ENCODE measurements at places on chromosomes 5 and 9.

- DNase-seq, result no peak
Observed at GRCh38 chr5:82252744-82253143, 25.4 kb downstream of the RPS23 start.

DNA sequence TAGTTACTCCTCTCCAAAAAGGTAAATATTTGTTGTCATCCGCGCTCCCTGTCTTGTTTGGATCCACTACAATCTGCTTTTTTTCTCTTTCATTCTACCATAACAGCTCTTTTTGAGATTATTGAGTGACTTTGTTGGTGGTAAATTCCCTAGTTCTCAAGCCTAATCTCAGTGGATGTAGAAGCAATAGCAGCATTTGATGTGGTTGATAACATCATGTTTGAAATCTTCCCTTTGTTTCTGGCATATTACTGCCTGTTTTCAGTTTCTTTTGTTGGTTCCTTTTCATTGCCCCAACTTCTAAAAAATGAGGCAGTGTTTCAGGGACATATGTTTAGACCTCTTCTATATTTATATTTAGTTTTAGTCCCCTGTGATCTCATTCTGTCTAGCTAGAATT, 8.9 kb downstream of the CDC42SE2 start:
- no peak for DNase-seq

GRCh38 chr5:35202319-35203111, 27.8 kb downstream of the PRLR start:
- no peak for DNase-seq

GRCh38 chr9:69542942-69543704, 129.0 kb downstream of the APBA1 start:
- no peak for DNase-seq

DNA sequence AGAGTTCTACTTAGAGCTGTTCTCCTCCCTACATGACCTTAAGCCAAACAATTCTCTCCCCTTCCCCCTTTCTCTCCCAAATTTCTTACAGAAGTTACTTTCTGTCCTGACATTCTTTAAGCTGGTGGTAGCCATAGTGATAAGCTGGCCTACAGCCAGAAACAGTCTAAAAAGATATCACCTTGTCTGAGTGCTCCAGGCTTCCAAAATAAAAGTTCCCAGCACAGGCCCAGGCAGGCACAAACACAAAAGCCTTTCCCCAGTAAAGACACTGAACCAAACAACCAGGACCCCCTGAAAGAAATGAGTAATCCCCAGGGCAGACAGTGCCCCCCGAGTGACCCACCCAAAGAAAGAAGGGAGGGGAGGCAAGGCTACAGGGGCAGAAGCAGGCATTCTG, 19.2 kb downstream of the SIL1 start:
- DNase-seq, result no peak

DNA sequence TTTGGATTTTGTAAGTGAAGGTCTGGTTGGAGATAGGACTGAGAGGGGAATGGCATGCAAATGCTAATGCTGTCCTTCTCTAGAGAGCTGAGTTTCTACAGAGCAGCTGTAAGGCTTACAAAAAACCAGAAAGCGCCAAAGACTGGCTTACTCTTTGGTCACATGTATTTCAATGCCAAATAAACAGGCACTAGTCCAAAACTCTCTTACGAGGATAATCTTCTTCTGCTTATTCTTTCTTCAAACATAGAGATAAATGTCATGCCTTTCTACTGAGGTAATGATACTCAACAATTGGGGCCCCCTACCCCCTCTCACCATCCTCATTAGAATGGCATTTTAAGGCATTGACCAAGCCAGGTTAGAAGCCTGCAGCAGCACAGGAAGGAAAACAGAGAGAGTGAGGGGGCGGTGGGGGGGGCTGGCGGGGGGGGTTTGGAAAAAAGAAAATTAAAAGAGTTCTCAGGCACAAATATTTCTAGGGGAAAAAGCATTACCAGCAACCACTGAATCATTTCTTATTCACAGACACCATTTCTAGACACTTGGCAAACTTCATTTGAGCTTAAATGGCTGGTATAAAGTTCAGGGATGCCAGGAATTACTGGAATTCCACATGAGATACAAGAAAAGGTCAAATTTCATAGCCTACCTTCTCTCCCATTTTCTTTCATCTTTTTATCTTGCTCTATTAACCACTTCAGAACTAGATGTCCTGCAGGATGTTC, 34.0 kb downstream of the PUM3 start:
- DNase-seq, result no peak

DNA sequence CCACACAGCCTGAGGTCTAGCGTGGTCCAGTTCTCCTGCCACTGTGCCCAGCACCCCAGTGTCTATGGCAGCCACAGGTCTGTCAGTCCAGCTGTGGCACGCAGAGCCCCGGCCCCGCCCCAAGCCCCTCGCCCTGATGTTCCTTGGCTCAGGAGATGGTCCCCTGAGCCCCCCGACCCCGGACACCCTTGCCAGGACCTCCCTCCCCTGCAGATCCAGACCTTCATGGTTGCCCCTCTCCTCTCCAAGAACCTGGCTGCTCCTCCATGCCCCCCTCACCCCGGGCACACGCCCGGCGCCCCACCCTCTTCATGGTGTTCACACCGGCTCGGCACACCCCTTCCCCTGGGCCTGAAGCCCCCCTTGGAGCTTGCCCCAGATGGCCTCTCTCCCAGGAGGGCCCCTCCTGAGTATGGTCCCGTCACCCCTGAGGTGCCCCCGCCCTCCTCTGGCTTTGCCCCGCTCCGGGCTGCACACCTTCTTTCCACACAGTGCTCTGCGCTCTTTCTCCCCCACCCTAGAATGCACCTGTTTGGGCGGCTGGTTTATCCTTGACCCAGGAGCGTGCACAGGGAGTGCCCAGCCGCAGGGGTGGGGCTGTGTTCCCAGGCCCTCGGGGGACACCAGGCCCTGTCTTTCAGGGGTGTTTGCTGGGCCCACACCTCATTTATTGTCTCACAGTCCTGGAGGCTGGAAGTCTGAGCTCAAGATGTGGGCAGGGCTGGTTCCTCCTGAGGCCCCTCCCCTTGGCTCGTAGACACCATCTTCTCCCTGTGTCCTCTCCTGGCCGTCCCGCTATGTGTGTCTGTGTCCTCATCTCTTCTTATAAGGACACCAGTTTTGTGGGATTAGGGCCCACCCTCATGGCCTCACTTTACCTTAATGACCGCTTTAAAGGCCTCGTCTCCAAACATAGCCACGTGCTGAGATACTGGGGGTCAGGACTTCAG, 37.6 kb downstream of the KCNT1 start:
- DNase-seq, result no peak

GRCh38 chr9:110282018-110282738, 25.9 kb upstream of the TXN start:
- no peak for DNase-seq

GRCh38 chr5:171595401-171595800, 176.0 kb downstream of the FGF18 start:
- no peak for DNase-seq

DNA sequence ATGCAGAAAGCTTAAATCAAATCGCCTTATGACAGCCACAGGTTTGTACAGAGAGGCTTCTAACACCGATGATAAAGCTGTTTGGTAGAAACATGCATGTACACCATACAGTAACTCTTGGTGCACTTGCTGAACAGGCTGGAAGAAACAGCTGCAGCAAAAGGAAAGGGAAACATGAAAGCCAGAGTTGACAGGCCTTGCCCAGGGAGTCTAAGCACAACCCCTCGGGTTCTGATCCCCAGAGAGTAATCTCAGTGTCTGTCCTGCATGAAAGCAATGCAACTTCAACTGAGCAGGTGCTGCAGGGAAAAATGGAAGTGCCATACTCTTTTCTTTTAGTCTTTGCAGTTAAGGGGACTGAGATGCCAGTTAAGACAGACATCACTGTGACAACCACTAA, 419.9 kb downstream of the BNC2 start:
- no peak for DNase-seq

DNA sequence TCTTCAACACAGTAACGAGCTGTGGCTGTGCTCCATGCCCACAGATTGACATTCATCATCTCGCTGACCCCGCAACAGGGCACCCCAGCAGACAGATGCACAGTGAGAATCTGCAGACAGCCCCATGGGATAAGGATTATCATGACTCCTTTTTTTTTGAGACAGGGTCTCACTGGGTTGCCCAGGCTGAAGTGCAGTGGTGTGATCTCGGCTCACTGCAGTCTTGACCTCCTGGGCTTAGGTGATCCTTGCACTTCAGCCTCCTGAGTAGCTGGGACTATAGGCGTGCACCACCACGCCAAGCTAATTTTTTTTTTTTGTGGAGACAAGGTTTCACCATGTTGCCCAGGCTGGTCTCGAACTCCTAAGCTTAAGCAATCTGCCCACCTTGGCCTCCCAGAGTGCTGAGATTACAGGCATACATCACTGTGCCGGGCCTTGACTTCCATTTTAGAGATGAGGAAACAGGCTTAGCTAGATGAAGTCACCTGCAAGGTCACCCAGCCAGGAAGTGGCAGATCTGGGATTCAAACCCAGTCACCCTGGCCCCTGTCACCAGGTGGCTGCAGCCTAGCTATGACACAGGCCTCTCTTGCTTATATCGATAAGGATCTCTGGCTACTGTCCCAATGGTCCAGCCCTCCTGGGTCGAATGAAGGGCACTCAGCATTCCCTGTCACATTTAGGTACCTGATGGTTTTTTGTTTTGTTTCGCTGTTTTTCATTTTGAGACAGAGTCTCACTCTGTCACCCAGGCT, 5.1 kb downstream of the AIF1L start:
- no peak for DNase-seq

- no peak for DNase-seq
Observed at GRCh38 chr9:132135456-132135855, 26.4 kb upstream of the NTNG2 start.

- no peak for DNase-seq
Observed at GRCh38 chr5:28208356-28208755, 1170.0 kb upstream of the CDH9 start.

DNA sequence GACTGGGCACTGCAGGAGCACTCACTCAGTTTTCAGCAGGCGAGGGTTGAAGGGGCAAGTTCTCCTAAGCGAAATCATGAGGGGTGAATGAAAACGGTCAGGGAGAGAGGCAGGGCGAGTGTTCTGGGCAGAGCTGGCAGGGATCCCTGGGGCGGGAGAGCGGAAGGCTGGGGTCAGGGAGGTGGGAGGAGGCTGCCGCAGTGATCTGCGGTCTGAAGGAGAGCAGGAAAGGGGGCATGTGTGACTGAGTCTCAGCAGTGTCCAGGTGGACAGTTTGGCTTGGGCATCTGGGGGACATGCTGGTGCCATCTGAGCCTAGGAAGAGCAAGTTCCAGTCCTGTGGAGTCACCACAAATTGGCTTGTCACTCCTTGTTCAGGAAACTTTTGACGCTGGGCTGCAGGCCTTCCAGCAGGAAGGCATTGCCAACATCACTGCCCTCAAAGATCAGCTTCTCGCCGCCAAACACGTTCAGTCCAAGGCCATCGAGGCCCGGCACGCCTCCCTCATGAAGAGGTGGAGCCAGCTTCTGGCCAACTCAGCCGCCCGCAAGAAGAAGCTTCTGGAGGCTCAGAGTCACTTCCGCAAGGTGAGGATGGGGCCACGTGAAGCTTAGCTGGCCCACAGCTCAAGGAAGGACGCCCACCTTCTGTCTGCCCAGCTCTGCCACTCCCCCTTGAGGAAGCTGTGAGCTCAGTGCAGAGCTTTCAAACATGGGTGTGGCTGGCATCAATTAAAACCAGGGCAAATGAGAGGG, 31.1 kb downstream of the DYNC2I2 start:
- DNase-seq, result no peak

GRCh38 chr9:77595426-77596095, 52.6 kb downstream of the GNA14 start:
- no peak for DNase-seq

DNA sequence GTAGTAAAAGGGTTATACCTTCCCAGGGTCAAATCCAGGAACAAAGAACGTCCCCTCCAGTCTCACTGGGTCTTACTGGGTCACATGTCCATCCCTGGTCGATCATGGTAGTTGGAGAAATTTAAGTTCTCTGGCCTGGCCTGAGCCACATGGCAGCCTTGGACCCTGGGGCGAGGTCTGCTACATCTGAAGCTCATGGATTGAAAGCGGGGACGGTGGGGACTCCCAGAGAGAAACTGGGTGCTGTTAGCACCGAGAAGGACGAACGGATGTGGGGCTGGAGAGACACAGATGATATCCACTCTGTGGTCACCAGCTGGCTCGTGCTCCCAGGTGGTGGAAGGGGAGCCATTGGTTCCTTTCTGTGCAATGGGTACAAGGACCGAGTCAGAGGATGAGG, 46.9 kb downstream of the TSPAN17 start:
- no peak for DNase-seq

DNA sequence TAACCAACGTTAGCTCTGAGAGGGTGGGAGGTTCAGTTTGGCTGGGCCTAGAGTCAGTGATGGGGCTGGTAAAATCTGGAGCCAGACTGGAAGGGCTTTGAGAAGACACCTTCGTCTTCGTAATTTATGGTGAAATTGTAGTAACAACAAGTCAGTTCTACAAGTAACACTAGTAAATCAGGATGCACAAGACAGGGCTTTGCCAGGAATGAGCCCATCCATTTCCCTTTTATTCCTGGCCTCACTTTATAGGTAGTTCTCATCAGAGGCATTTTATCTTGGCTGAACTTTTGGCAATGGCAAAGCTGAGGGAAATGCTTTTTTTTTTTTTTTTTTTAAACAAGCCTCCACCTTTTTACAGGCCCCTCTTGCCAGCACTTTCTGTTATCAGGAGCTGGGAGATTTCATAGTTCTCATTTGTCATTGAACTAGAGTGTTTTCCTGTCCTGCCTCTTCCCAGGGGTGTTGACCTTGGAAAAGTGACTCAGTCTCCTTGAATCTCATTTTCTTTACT, 110.5 kb upstream of the KLF4 start:
- DNase-seq, result no peak

DNA sequence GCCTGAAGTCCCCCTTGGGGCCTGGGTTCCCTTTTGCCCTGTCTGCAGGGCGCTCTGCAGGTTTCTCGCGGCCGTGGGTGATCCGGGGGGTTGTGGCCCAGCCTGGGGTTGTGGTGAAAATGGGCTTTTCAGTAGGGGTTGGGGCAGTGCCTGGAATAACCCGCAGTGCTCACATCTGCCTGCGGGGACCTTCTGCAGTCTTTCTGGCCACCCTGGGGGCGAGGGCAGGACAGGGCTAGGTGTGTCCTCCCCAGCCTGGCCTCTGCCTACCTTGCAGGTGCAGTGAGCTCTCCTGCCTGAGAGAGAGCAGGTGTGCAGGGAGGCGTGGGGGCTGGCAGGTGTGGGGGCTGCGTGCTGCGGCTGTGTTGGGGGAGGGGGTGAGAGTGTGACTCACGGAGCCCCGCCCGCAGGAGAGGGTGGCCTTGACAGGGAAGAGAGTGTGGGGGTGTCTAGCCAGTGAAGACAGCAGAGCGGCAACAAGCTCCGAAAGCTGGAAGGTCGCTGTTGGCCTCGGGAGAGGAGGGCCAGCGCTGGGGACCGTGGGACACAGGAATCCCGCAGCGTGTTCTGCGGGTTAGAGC, 131.4 kb downstream of the MRPL36 start:
- no peak for DNase-seq

GRCh38 chr9:76905791-76906646, at the start of gene PRUNE2:
TSS of gene PRUNE2 (minus strand) at chr9:76906114. CDS start at chr9:76905963, 151 bp downstream.
- DNase-seq, result no peak

Measured in stimulated activated CD4-positive, alpha-beta T cell treated with anti-CD3 and anti-CD28 coated beads, Interleukin-1b, Interleukin-23, amount 100 ng/mL, for 1 hour (primary cell).